Activated gamma-delta T cell (primary cell): ENCODE measurements at places on chromosomes 3 and 15.

DNA sequence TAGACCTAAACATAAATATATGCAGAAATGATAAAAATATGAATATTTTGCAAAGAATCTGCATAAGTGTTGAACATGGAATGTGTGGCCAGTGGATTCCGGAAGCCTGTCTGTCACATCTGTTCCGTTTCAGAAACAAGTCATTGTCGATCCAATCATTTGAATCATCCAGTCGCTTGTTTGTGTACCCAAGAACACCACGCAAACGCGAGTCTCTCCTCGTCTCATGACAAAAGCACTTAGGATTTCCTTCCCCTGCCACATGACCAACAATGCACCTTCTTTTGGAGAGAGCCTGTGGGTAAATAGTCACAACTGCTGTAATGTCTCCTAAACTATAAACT lies 80.2 kb downstream of the FMN1 start:
- no peak for DNase-seq

- DNase-seq = no peak
These were observed 198.5 kb upstream of the RARB start for GRCh38 chr3:25229586-25229985.

DNA sequence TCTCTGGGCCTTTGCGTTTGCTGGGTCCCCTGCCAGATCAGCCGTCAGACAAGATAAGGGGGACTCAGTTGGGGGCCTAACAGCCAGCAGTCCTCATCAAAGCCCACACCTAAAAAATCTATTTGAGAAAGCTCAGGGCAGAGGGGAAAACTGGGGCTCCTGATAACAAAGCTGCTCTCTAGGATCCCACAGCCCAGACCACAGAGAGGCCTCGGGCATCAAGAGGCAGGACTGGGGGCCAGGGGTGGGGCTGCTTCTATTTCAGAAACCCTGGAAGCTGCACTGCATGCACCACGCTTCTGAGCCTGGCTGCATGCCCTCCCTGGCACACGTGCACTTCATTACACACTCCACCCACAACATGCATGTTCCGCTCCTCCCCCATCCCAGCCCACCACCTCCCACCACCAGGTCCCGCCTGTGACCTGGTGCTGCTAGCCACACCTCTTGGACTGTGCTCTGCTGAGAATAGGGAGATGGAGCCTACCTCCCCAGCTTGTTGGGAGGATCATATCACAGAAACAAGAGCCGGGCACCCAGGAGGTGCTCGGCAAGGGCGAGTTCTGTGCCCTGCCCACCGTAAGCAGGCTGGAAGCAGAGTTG lies 26.6 kb downstream of the FBLN2 start:
- no peak for DNase-seq

GRCh38 chr3:27072810-27073651 lies 296.2 kb downstream of the NEK10 start:
- DNase-seq = no peak
